ENCODE measurements at places on chromosomes 4 and X. TPM values are rescaled to one million over a fixed set of nuclear protein-coding genes. Genes with fewer than 3 reads are reported as not detected.

KCND1 gene
- total RNA-seq, result 0.91 TPM

ARHGAP36 gene
- not detected for total RNA-seq

HOPX gene
- not detected for total RNA-seq

EVC2 gene
- total RNA-seq, result not detected

FAM47E gene
- 0.38 TPM for total RNA-seq

CHRDL1 gene
- not detected for total RNA-seq

NALF2 gene
- not detected for total RNA-seq

DNA sequence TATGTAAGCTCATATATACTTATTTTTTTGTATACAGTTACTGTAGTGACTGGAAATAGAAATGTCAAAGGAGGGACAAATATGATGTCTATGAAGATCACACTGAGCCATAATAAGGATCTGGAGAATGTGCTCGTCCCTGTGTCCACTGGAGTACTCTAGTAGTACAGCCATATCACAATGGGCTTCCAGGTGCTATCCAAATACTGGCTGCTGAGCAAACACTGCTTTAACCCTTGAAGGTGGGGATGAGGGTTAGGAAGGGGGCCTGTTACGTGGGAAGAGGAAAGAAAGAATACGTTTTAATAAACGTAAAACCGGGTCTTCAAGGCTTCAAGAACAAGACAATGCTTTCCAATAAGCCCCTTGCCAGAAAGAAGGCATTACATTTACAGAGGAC, 29.8 kb upstream of the TMEM150C start:
- DNase-seq, result no peak

- peak; percentile 11 for DNase-seq
These were observed 279.0 kb downstream of the ANKRD50 start for GRCh38 chr4:124433500-124433899.

- DNase-seq, result no peak
These were observed 82.4 kb downstream of the RAP1GDS1 start for GRCh38 chr4:98343626-98344025.

- no peak for DNase-seq
These were observed 625.7 kb downstream of the SMARCA1 start for GRCh38 chrX:128897621-128898020.

- DNase-seq, result no peak
These were observed 118.4 kb downstream of the FAM53A start for GRCh38 chr4:1565598-1566295.

GRCh38 chr4:86990510-86990909, 55.7 kb downstream of the AFF1 start:
- DNase-seq, result no peak

- DNase-seq, result peak; percentile 50
These were observed 145.4 kb upstream of the HUWE1 start for GRCh38 chrX:53831662-53832635.

- peak; percentile 62 for DNase-seq
These were observed 599.3 kb downstream of the SPRY1 start for GRCh38 chr4:123995936-123996335.
